ENCODE measurements at places on chromosomes 6 and 20. TPM values are rescaled to one million over a fixed set of nuclear protein-coding genes. Genes with fewer than 3 reads are reported as not detected.
A peak's percentile ranks its signal among the peaks of the same experiment; 100 is the strongest.

- H3K27ac ChIP-seq = no peak within 1 kb of the TSS
- H3K4me3 ChIP-seq = peak within 1 kb of the TSS; percentile 16
- no peaks in the 10 kb centered on the region for H3K27me3 ChIP-seq
- no peaks in the 10 kb centered on the region for H3K36me3 ChIP-seq
- no peaks in the 10 kb centered on the region for H3K4me1 ChIP-seq
- DNase-seq = peak; percentile 57
These were observed at the start of gene ECT2L for GRCh38 chr6:138795809-138796603. Gene ECT2L (plus strand): TSS chr6:138796087. CDS start chr6:138813275, 17,188 bp downstream.

GRCh38 chr6:11042025-11042749 is 1.9 kb downstream of the ELOVL2 start:
- H3K4me1 ChIP-seq = peaks cover 22% of the 10 kb centered on the region
- no peak overlapping the region for H3K4me3 ChIP-seq
- peak overlapping the region; percentile 14 for H3K27ac ChIP-seq

- no peak overlapping the region for H3K27ac ChIP-seq
- H3K27me3 ChIP-seq = no peaks in the 10 kb centered on the region
- no peaks in the 10 kb centered on the region for H3K4me1 ChIP-seq
- H3K36me3 ChIP-seq = no peaks in the 10 kb centered on the region
- DNase-seq = no peak
These were observed 58.9 kb downstream of the CNR1 start for GRCh38 chr6:88107241-88107640.

DNA sequence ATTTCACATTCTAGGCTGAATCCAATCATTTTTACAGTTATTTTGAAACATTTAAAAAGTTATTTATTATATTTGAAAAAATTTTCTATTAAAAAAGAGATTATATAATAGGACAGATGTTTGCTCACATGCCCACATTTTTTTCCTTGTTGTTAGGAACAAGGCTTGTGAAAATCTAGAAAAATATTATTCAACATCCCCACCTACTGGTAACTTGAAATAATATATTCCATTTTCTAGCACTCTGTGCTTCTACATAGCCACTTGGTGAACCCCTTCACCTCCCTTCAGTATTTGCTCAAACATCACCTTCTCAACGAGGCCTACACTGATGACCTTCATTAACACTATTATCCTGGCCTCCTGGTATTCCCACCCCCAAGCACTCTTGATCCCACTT is 18.3 kb upstream of the GPRC6A start:
- H3K4me3 ChIP-seq = no peak overlapping the region
- no peaks in the 10 kb centered on the region for H3K36me3 ChIP-seq
- no peak for DNase-seq
- peaks cover 5% of the 10 kb centered on the region for H3K4me1 ChIP-seq

- no peaks in the 10 kb centered on the region for H3K36me3 ChIP-seq
- no peak overlapping the region for H3K27ac ChIP-seq
- no peak overlapping the region for H3K4me3 ChIP-seq
- DNase-seq = no peak
- H3K27me3 ChIP-seq = no peaks in the 10 kb centered on the region
These were observed 45.7 kb downstream of the RAMACL start for GRCh38 chr6:166540631-166541331.

DNA sequence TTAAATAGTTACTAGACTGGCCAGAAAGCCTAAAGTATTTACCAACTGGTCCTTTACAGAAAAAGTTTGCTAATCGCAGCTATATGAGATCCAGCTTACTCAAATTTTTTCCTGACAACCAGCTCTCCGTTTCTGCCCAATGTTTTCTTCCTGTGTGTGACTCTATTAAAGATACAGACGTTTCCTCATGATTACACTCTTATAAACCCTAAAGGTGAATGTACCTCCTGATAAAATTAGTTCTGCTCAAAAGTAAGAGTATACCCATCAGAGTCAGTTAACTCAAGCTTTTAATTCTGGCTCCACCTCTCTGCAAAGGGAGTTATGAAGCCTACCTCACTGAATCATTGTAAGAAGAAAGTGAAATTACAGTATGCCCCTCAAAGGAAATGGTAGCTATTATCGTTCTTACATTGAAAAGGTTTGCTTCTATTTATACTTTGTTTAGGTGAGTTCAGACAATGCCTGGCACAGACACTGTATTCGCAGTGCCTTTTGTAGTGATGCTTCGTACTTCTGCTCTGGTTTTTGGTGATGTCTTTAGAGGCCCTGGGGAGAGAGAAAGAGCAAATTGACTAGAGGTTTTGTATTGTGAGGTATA is 10.2 kb upstream of the MROH8 start:
- no peak overlapping the region for H3K4me3 ChIP-seq
- no peak overlapping the region for H3K27ac ChIP-seq
- no peaks in the 10 kb centered on the region for H3K4me1 ChIP-seq
- no peak for DNase-seq
- H3K36me3 ChIP-seq = peaks cover 12% of the 10 kb centered on the region

DNA sequence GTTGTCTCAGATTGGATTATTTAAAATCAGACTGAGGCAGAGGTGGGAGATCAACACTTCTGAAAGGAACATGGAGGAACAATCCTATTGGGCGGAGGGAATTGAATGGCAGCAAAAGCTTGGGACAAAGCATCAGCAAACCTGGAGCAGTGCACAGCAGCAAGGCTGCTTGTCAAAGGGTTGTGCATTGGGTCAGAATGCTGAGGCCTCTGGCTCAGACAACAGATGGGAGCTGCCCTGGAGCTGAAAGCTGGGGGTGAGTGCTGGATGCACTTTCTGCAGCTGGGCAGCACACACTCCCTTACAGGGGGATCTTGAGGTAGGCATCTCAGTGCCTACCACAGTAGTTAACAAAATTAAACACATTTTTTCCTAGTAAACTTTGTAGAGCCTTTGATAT is 634.4 kb upstream of the MMS22L start:
- no peak overlapping the region for H3K27ac ChIP-seq
- H3K4me3 ChIP-seq = no peak overlapping the region
- no peaks in the 10 kb centered on the region for H3K27me3 ChIP-seq
- H3K4me1 ChIP-seq = no peaks in the 10 kb centered on the region
- no peaks in the 10 kb centered on the region for H3K36me3 ChIP-seq

The IL20RA gene
- total RNA-seq = 0.65 TPM

The KIF6 gene
- total RNA-seq = not detected

The XKR7 gene
- not detected for total RNA-seq

The SIM1 gene
- not detected for total RNA-seq

The TTLL9 gene
- not detected for total RNA-seq

Measured in Caco-2 (cell line).